IPS DF 19.7 (cell line): ENCODE measurements at places on chromosomes 1 and 21.

DNA sequence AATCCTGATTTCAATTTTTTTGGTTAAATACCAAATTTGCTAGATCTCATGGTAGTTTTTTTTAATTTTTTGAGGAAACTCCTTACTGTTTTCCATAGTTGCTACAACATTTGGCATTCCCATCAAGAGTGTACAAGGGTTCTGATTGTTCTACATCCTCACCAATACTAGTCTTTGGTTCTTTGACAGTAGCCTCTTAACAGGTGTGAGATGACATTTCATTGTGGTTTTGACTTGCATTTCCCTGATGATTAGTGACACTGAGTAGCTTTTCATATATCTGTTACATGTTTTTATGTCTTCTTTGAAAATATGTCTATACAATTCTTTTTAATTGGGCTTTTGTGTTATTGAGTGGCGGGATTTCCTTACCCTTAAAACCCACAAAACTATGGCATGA is 20.9 kb upstream of the RGS13 start:
- DNase-seq, result no peak

GRCh38 chr1:109630081-109630897 is 10.7 kb downstream of the AMPD2 start:
- DNase-seq, result no peak

DNA sequence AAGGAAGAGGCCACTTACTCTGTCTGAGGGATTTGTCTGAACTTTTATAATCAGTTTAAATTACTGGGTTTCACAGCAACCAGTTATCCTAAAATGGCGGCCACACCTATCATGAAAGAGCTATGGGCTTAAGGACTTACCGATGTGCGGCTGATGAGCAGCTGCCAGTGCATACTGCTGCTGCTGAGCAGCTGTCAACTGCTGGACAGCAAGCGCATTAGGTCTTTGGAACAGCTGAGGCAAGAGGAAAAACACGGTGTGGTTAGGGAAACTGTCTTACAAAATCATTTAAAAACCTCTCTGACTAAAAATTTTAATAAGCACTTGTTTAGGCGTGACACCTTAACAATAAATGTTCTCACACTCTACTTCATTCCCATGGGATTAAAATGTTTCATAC is 72.6 kb upstream of the SDC3 start:
- no peak for DNase-seq

DNA sequence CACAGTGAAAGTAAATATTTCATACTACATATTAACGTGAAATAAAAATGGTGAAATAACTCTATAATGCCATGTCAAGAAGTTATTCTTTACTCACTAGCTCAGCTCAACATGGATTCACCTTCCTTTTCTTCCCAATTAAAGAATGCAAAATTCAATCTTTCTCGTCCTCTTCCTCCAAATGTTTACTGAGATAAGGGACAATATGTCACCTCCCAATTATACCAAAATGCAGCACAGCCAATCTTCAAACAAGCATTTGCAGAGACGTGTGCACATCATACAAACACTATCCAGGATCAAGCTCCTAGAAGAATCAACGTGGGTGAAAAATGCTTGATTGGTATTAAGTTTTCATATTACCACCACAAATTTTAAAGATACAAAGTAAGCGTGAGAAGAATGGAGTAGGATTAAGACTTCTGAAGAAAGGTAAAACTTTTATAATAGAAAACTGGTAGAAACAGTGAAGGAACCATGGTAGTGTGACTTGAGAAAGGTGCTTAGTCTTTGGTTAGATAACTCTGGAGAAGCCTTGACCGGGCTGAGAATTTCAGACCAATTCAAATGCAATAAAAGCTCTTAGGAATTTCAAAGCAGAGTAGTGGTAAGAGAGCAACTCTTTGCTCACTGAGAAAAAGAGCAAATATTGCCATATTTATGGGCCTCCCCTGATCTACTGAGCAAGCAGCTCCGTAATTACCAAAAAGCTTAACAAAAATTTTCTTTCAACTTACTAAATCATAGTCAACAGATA is 7.2 kb downstream of the PTP4A2 start:
- no peak for DNase-seq

- DNase-seq, result no peak
These were observed 118.6 kb upstream of the KAZN start for GRCh38 chr1:14479865-14480264.

GRCh38 chr1:192747301-192747700 is 61.5 kb upstream of the RGS2 start:
- DNase-seq, result no peak

DNA sequence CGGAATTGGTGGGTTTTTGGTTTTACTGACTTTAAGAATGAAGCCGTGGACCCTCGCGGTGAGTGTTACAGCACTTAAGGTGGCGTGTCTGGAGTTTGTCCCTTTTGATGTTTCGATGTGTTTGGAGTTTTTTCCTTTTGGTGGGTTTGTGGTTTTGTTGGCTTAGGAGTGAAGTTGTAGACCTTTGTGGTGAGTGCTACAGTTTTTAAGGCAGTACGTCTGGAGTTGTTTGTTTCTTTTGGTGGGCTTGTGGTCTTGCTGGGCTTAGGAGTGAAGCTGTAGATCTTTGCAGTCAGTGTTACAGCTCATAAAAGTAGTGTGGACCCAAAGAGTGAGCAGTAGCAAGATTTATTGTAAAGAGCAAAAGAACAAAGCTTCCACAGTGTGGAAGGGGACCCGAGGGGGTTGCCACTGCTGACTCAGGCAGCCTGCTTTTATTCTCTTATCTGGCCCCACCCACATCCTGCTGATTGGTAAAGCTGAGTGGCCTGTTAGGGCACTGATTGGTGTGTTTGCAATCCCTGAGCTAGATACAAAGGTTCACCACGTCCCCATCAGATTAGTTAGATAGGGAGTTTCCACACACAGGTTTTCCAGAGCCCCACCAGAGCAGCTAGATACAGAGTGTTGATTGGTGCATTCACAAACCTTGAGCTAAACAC is 20.9 kb downstream of the HENMT1 start:
- DNase-seq, result no peak

- no peak for DNase-seq
These were observed 134.8 kb upstream of the KIF26B start for GRCh38 chr1:245019910-245020486.

DNA sequence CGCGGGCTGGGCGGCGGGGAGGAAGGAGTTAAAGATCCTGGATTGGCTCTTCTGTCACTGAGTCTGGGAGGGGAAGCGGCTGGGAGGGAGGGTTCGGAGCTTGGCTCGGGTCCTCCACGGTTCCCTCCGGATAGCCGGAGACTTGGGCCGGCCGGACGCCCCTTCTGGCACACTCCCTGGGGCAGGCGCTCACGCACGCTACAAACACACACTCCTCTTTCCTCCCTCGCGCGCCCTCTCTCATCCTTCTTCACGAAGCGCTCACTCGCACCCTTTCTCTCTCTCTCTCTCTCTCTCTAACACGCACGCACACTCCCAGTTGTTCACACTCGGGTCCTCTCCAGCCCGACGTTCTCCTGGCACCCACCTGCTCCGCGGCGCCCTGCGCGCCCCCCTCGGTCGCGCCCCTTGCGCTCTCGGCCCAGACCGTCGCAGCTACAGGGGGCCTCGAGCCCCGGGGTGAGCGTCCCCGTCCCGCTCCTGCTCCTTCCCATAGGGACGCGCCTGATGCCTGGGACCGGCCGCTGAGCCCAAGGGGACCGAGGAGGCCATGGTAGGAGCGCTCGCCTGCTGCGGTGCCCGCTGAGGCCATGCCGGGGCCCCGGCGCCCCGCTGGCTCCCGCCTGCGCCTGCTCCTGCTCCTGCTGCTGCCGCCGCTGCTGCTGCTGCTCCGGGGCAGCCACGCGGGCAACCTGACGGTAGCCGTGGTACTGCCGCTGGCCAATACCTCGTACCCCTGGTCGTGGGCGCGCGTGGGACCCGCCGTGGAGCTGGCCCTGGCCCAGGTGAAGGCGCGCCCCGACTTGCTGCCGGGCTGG is at the start of gene NPR1:
Gene NPR1 (plus strand): TSS at position 170 of the 818 bp plus-strand sequence. CDS start 421 bp downstream, at position 591.
- no peak for DNase-seq

DNA sequence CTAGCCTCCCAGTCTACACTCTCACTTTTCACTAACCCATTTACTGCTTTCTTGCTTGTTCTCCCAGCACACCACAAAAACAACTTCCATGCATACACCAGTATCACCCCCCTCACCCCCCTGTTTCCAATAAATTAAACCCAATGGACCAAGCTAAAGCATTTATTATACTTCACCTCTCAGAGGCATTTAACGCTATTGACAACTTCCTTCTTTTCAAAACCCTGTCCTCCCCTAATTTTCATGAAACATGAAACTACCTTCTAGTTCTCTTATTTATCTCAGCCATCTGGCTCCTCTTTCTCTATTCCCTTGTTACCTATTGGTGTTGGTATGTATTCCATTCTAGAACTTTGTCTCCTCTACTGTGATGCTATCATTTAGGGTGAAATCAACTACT is 32.3 kb downstream of the PTPRC start:
- no peak for DNase-seq

GRCh38 chr1:209045331-209046057 is 538.0 kb upstream of the CAMK1G start:
- DNase-seq, result no peak

GRCh38 chr1:64163431-64163830 is 40.0 kb upstream of the UBE2U start:
- DNase-seq, result no peak

GRCh38 chr21:45041351-45041805 is 33.0 kb upstream of the ADARB1 start:
- DNase-seq, result no peak

DNA sequence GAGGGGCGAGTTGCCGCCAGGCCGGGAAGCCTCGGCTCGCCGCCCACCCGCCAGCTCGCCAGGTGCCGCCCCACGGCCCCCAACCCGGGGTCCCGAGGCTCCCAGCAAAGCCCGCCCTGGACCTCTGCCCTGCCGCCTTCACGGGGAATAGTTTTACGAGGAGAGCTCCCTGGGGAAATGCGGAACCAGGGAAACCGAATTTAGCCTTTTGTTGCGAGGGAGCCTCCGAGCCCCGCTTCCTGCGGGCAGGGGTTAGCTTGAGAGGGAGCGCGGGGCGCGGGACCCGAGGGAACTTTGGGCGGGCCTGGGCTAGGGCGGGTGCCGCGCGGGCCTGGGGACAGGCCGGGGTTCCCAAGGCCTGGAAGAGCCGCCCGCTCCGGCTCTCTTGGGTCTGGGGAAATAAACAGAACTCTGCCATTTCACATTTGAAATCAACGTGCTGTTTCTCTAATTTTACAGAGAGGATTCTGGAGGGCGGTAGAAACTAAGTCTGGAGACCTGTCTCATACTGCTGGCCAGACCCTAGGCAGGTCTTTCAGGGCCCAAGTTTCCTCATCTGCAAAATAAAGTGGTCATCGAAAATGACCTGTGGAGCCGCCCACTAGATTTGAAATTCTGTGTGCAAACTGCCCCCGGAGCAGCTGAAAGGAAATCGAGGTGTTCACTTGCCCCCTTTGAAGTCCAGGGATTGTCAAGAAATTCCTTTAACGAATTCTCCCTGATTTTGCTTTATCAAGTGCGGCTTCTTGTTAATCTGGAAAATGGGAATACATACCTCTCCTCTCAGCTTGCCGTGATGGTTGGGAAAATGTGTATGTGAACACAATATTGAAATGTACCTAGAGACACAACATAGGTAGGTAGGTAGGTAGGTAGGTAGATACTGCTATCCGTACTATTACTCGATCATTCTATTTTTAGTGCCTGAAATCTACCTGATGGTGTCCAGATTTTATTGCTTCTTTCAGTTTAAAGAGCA is 749 bp upstream of the GLUL start:
- no peak for DNase-seq

- no peak for DNase-seq
These were observed 30.3 kb downstream of the ZSCAN20 start for GRCh38 chr1:33502726-33503125.

- no peak for DNase-seq
These were observed 35.5 kb downstream of the CACHD1 start for GRCh38 chr1:64505232-64505943.

DNA sequence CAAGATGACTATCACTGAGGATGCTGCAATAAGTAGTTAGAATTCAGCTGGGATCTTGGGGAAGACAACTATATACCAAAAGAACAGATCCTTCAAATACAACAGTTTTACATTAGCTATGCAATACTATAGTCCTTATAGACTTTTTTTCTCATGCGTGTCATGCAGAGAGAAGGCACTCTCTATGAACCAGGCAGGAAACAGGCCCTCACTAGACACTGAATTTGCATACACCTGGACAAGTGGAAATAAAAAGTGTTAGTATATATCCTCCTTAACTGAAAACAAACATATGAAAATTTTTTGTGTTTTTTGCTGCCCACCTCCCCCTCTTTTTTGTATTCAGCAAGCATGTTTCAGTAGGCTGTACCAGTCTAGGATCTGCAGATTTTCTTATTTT is 29.9 kb downstream of the TMCO1 start:
- DNase-seq, result no peak

GRCh38 chr1:5575396-5575940 is 416.8 kb downstream of the NPHP4 start:
- no peak for DNase-seq

DNA sequence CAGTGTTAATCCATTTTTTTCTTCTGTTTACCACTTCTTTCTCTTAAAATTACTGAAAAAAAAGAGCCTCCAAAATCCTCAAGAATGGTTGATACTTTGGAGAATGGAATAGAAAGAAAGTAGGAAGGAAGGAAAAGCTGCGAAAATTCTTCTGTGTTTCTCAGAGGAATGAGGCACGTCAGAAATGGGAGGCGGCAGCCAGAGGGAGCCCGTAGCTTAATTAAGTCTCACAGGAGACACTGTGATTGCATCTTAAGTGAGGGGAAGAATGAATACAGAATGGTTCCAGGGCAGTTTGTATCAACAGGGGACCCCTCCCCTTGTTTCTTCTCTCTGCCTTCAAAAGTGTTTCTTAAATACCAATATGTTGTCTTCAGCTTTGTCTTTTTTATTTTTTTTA is 1099.5 kb downstream of the PLA2G4A start:
- peak; percentile 25 for DNase-seq

- no peak for DNase-seq
These were observed 113.7 kb upstream of the DPYD start for GRCh38 chr1:98034505-98034904.

GRCh38 chr1:185789501-185790193 is 55.5 kb downstream of the HMCN1 start:
- no peak for DNase-seq

- no peak for DNase-seq
These were observed 75.0 kb downstream of the CD46 start for GRCh38 chr1:207826557-207827487.

- DNase-seq, result no peak
These were observed 29.0 kb downstream of the C1orf52 start for GRCh38 chr1:85230305-85230977.

- no peak for DNase-seq
These were observed 6.0 kb downstream of the TXNIP start for GRCh38 chr1:145990249-145990855.

GRCh38 chr1:221521686-221522085 is 220.2 kb downstream of the DUSP10 start:
- DNase-seq, result no peak

- DNase-seq, result no peak
These were observed 8.5 kb downstream of the CENPS start for GRCh38 chr1:10438677-10439163.

GRCh38 chr1:100266741-100267140 is 725 bp downstream of the RTCA start:
- DNase-seq, result no peak

DNA sequence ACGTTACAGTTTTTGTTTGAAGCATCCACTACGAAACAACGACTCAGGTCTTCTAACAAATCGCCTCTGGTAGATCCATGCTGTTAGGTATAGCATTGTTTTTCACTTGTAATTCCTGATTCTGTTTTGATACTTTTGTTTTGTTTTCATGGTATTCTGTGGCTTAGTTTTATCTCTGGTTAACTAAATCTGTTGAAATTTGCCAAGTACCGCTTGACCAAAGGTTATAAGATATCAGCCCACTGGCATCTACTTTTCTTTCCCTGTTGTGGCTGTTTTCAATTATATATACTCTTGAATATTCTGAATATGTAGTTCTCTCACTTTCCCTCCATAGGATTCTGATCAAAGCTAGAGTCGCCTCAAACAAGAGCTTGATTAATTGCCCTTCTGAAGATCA is 274.8 kb upstream of the C1orf105 start:
- DNase-seq, result no peak
